KBM-7 (cell line): ENCODE measurements at places on chromosomes 12 and 14.

DNA sequence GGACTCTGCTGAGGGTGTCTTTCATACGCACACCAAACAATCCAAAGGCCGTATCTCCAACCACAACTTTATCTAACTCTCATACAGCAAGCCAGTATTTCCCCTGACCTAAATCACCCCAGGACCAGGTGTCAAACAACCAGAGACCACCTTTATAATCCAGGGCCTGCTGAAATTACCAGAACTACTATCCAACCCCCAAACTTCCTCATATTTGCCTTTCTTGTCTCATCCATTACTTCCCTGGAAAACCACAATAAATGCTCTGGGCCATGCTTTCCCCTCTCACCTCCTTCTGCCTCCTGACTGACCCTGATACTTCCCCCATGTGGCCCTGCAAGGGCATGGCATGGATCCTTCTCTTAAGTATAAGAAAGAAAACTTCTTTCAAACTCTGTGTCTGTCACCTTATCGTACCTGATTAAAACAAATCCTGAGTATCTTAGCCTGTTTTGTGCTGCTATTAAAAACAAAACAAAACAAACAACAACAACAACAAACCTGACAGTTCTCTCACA, 44.7 kb upstream of the CRACR2A start:
- DNase-seq, result peak; percentile 45

GRCh38 chr14:59830338-59830734, 40.2 kb downstream of the RTN1 start:
- DNase-seq, result no peak

DNA sequence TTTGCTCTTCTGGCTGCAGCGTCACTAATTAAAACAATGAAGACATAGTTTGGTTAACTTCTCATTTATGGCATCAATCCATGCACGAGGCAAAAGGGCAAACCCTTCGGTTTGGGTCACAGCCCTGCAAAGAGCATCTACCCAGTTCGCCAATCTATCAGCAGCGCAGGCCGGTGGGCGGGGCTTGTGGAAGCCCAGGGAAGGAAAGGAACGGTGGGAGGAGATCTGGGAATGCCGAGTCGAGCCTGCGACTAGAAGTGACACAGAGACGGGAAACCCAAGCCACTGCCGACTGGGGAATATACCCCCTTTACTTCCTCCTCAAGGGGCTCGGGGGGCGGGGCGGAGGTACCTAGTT, 466 bp downstream of the KICS2 start:
- DNase-seq, result peak; percentile 84

DNA sequence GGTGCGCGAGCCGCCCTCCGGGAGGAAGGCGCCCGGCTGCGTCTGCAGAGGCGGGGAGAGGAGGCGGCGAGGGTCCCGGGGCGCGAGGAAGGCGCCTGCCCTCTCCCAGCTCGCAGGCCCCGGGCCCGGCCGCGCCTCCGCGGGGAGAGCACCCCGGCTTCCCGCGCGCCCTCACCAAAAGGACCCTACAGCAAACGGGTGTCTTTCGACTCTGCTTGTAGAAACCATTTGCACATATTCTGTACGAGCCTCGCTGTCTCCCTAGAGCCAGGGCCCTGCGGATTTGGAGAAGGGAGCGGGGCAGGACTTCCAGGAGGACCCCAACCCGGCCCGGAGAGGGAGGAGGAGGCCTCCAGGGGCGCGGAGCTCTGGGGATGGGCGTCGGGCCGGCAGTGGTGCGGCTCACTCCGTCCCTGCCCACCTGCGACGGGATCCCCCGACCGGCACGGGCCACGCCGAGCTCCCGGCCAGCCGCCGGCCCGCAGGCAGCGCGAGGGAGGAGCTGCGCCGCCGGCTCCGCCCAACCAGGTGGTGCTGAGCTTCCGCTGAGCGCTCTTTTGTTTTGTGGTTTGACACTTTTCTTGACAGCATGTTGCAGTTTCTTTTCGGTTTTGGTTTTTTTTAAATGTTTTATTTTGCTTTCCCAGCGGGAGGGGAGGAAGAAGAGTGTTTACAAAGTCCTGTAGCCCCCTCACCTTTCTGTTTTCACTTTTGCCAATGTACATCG, 103.3 kb upstream of the FKBP4 start:
- peak; percentile 80 for DNase-seq

DNA sequence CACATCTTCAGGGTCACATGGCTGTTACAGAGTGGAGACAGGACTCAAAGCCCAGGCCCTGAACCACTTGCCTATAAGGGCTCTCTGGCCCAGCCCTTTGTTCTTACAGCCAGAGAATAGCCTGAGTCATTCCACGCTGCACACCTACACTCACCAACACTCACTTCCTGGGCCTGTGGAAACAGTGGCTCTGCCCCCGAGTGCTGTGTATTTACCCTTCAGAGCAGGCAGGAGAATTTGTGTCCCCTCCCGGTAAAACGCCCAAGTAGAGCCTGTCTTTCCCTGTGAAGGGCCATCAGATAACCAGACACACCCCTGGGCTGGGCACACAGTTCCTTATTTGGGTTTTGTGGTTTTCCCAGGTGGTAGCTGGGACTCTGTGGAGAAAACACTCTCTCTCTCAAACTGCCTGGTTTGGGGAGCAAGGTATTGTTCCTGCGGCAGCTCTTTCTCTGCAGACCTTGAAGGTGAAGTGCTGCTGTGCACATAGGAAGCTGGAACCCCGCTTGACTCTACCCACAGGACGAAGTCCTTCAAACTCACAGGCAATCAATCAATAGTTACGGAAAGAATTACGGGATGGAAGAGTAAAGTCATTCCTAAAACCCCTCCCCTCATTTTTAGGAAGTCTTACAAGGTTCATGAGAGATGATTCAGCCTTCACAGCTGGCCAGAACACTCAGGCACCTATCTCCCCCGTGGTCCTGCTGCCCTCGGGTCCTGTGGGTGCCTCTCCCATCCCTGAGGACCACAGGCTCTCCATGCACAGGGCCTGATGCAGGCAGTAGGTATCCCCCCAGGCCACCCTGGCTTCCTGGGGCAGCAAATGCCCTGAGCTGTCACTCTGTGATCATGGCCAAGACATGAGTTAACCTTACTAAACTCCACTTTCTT, 20.3 kb downstream of the FIGNL2 start:
- peak; percentile 55 for DNase-seq
